DMS79 (cell line): ENCODE measurements at places on chromosomes 4 and X.

DNA sequence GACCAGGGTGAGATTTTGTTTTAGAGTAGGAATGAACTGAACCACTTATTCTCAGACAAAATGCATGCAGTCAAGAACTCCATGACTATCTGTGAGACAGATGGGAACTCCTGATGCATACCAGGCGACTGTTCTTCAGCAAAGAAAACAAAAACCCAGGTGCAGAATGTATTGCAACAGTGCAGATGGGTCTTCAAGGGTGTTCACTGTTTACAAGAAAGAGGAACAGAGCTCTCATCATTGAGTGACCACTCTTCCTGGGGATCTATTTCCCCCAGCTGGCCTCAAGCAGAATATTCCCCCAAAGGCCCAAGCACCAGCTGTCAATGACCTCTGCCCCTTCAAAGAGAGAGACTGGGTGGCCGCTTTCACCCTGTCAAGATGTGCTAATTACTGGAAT lies 39.7 kb upstream of the BMP3 start:
- no peak for DNase-seq

GRCh38 chr4:101528526-101528925 lies 181.2 kb upstream of the PPP3CA start:
- DNase-seq = no peak

DNA sequence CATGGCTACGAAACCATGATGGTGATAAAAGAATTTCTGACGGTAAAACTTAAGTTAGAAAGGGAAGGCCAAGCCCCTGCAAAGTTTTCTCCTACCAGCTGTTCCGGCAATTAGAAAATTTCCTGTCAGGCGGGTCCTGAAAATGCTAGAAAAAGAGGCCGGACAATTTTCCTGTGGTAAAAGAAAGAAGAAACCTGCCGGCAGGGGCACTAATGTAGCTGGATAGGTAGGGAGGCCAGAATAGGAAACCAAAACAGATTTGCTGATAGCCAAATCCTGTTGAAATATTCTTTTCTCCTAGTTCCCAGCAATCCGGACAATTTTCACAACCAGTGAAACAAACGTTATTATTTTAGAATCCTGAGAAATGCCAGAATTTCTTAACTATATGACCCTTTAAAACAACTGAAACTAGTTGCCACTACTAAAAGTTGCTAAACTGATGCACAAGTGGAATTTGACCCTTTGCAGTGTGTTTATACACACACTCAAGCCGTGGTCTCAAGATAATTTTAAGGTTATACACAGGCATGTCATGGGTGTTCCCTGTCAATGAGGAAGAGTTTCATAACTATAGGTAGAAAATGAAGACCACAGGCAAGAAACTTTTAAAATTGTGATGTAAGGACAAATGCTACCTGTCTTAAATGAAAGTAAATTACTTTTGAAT lies 47.7 kb downstream of the RPS6KA3 start:
- no peak for DNase-seq

DNA sequence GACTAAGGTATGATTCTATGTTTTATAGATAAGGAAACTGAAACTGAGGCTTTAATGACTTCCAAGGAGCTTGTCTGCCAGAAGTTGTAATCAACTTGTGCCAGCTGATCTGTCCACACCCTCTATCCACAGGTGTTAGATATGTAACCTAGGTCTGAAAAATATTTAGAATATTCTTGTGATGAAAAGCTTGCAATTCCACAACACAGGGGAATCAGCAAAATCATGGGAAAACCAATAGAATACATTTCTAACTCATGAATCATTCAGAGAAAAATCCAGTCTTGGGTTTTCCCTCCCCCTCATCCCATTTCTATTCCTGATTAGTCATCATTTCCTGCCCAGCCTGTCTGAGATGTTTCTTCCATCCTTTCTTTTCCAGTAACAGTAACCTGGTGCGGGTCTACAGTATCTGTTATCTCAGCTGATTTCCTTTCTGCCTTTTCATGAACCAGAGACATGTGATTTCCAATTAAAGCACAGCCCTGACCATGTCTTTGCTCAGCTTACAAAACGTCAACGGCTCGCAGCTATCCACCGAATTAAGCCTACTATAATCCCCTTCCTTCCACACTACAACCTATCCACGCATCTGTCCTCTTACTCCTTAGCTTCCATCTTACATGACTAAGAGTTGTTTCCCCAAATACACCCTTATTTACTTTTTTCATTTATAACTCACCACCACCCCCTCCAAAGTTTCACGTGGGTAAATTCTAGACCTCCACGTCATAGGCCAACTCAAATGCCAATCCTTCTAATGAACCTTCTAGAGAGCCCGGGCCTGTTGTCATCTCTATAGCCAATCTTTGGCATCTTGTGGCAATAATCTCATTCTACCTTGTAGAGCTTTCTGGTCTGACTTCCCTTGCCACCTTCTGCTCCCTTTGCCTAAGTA lies 961 bp upstream of the NOCT start:
- no peak for DNase-seq

- no peak for DNase-seq
Measured at GRCh38 chr4:2289955-2290333, 28.0 kb upstream of the MXD4 start.

- no peak for DNase-seq
Measured at GRCh38 chr4:185931375-185931774, 119.4 kb upstream of the SORBS2 start.
